Hypothalamus (tissue), 51 donors: ENCODE measurements at places on chromosomes 5 and 9.

DNA sequence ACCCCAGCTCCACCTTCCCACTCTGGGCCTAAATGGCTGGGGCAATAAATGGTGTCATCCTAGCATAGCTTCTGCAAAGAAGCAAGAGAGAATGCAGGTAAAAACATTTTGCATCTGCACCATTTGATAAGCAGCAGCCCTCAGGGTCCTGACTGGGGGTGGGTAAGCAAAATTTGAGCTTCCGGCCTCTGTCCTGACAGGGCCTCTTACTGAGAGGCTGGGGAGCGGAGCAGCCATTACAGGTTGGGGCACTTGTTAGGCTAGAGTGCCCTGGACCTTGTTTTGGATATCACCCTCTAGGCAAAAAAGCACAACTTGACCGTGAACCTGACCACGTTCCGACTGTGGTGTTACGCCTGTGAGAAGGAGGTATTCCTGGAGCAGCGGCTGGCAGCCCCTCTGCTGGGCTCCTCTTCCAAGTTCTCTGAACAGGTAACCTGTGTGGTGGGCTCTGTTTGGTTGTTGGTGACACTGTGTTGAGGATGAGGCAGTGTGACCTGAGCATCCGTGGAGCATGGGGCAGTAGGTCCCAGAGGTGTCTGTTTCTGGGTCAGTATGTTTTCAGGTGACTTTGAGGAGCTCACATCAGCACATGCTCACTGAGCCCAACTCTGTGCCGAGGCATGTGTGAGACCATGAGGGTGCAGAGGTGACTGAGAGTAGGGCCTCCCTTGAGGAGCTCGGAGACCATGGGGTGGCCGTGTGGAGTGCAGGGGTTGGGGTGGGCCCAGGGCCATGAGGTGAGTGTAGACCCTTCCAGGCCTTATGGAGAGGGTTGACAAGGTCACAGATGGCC, 23.1 kb downstream of the USP20 start:
- DNase-seq = no peak

DNA sequence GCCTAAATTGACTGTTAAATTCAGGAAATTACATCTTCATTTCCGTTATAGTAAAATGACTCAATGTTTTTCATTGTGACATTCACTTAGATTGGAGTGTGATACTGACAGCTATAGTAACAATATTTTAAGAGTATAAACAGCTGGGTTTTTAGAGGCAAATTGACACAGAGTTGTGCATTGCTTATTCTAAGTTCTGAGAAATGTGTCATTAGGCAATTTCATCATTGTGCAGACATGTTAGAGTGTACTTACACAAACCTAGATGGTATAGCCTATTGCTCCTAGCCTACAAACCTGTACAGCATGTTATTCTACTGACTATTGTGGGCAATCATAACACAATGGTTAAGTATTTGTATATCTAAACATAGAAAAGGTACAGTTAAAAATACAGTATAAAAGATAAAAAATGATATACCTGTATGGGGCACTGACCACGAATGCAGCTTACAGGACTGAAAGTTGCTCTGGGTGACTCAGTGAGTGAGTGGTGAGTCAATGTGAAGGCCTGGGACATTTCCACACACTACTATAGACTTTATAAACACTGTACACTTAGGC, 132.7 kb downstream of the PDE4D start:
- DNase-seq = no peak

DNA sequence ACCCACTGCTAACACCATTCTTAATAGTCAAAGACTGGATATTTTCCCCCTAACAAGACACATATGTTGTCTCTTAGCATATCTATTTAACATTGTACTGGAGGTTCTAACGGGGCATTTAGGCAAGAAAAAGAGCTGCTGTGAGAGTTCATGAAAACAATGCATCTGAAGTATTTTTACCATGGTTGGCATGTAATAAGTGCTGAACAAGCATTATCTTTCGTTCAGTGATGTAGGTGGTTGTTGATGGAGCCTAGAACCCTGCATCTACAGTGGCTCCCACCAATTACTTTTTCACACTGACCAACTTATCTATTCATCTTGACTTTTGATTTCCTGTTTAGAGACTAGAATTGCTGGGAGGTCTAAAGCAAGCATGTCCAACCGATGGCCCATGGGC, 12.8 kb downstream of the B4GALT1 start:
- no peak for DNase-seq

GRCh38 chr5:102294886-102295395, 1.1 kb downstream of the SLCO4C1 start:
- no peak for DNase-seq

- no peak for DNase-seq
Measured at GRCh38 chr5:73232266-73233041, 59.5 kb downstream of the TMEM174 start.

DNA sequence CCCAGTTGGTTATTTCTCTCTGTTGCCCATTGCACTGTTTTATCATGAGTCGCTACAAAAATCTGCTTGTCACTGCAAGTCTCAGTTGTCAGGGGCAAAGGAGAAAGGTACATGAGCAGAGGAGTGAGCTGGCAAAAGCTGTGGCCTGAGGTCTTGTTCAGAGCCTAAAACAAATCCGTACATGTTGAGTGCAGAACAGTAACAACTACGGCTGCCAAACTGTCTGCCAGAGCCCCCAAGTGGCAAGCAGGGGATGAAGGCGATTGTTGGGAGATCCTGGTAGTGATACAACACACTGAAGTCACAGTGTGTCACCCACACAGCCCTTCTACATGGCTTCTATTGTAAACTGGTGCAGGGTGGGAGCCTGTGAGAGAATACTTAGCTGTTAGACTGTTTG, 50.9 kb downstream of the BRINP1 start:
- peak; percentile 23 for DNase-seq

- no peak for DNase-seq
Measured at GRCh38 chr5:88672644-88673252, 210.2 kb downstream of the MEF2C start.

DNA sequence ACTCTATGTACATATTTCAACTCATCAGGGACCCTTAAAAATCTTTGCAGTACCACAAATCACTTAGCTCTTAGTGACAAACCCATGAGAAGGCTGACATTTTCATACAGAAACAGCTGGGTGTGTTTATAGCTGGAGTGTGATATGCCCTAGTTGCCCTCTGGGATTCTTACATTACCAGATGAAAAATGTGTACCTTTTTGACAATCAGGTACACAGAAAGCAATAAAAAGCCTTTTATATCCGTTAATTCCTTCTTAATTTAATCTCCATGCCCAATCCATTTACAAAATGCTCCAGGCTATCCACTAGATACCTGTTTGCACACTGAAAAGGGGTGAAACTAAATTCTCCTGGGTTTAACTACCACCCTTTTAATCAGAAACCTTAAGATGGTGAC, 222.9 kb downstream of the KIAA0825 start:
- DNase-seq = no peak

DNA sequence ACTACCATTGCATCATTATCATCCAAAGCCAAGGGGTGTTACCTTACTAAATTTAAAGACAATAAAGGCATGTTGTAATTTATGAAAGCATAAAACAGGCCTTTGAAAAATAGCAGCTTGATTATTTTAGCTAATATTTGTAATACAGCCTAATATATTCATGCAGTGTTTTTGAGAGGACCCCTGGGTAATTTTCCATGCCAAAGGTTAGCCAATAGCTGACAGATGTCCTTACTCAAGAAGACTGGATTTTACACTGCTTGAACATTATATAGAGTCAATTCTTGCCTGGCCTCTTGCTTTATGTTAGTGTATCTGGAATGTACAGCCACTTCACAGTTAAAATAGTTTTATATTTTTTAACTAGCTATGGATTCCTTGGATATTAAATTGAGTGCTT, 337.8 kb upstream of the PAPPA start:
- DNase-seq = no peak

GRCh38 chr5:1668141-1668721, 131.4 kb downstream of the MRPL36 start:
- no peak for DNase-seq

- DNase-seq = no peak
Measured at GRCh38 chr9:112569186-112569585, 82.6 kb downstream of the KIAA1958 start.

DNA sequence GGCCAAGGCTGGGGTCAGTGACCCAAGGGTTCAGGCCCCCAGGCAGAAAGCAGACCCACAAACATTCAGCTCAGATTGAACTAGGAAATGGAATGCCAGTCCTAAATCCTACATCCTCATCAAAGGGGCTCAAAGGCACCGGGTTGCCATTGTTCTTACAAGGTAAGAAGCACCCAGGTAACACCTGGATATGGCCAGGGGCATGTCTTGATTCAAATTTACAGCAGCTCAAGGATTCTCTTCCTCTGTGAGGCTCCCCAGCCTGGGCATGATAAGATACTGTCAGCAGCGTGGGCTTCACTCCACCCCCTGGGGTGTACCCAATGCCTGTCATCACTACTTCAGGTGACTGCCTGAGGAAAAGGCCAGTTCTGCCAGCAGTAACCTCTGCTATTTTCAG, 92.1 kb upstream of the FSTL4 start:
- no peak for DNase-seq

DNA sequence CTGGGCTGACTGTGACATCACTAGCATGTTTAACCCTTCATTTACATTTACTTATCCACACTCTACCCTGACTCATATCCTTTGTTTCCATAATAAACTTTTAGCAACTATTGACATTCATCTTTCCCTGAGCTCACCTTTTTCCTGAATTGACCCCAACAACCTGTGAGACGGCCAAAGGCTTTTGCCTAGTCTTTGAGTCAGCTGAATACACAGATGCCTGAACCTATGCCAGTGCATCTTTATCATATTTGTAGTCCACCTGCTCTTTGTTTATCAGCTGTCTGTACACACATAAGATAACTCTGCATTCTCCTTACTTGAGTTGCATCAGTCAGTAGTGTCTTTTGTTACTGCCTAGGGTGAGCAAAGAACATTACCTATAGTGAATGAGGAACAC, 128.5 kb upstream of the HMHB1 start:
- DNase-seq = no peak

DNA sequence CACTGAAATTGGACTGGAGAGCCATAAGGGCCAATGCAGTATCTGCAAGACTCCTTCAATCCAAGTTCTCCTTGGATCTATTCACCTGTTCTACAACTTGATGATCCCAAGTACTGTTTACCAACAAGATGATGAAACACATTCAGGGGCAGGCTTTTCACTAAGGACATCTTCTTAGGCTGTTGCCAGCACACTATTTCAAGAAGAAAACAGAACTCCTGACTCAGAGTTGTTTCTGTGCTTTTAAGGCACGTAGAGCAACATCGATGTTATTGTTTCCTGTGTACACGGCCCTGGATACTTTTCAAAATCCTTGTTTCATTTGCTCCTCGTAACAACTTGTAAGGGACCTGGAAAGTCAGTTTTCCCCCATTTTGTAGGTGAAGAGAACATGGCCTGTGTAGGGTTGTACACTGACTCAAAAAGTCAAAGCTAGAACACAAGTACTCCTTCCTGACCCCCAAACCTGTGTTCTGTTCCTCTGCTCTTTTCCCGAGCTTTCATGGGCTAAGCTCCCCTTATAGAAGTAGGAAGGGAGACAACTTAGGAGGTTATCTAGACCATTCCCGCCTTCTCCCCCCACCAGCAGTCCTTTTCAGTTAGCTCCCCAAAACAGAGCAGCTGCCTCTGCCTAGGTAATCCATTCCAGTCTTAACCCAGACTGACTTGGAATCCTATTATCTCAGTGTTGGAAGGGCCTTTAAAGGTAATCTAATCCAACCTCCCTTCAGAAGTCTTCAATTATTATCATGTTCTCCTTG, 5.2 kb upstream of the MGAT1 start:
- DNase-seq = no peak

- DNase-seq = no peak
Measured at GRCh38 chr5:54718656-54719055, 201.1 kb downstream of the SNX18 start.

DNA sequence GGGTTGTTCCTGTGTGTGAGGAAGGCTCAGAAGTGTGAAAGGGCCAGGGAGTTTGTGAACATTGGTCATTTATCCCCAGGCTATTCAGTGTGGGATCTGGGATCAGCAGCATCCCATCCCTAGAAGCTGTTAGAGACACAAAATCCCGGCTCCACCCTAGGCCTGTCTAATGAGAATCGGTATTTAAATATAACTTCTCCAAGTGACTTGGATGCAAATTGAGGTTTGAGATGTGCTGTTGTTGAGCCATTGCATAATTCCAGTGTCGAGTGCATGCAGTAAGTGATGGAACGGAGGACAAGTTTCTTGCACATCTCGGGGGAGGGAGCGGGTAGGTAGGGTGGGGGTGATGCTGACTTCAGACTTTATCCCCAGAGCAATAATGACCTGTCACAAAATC, 138.3 kb downstream of the FBXL7 start:
- no peak for DNase-seq

- DNase-seq = no peak
Measured at GRCh38 chr9:131238402-131239021, 37.8 kb downstream of the FAM78A start.

GRCh38 chr5:1019001-1019905, 10.7 kb downstream of the NKD2 start:
- no peak for DNase-seq

DNA sequence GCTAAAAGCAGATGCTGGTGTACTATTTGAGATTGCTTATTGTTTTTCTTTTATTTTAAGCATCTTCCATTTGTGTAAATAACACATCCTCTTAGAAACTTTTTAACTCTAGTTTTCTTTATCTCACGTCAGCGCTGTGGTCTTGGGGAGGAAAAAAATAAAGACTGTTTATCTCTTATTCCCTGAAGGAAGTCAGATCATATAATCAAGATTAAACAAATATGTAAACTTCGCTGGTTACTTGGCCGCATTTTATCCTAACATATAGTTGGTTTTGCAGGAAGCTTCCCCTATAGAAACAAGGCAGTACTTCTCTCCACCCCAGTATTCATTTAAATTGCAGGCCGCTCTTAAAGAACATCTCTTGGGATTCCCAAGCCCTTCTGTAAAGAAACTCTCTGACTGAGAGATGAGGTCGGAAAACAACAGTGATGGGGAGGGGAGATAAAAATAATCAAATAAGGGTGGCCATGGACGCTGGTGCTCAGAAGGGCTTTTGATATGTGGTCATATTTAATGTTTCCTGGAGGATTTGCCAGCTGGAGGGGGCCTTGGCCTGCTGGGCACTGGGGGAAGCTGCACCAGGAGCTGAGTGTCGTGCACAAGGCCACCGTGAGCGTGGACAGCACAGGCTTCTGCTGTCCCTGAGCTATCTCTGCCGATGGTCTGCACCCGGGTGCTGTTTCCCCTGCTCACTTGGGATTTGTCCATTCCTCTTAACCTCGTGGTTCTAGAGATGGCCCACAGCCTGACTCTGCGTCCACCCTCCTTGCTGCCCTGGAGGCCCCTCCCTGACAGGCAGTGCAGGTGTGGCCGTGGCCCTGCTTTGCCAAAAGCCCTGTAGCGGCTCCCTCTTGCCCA, 23.8 kb downstream of the NEURL1B start:
- no peak for DNase-seq

DNA sequence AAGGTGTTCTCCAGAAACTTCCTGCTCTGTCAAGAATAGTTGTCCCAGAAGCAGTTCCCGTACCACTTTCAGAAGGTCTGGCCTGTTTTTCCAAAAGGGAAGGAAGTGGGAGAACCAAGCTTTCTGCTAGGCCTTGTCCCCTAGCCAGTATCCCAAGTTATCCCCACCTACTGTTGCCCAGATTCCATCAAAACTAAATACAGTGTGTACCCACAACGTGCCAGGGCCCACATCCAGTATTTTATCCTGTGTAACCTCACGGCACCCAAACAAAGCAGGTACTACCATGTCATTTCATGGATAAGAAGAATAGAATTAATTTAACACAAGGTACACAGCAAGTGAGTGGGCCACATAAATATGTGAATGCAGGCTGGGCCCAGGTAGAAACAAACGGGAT, 126.2 kb downstream of the CDK5RAP2 start:
- no peak for DNase-seq
